ENCODE measurements at places on chromosomes 4 and X.

GRCh38 chrX:18702362-18703195 is 4.9 kb upstream of the PPEF1 start:
- no peak for DNase-seq

GRCh38 chr4:143437937-143438336 is 75.6 kb upstream of the SMARCA5 start:
- DNase-seq = no peak

DNA sequence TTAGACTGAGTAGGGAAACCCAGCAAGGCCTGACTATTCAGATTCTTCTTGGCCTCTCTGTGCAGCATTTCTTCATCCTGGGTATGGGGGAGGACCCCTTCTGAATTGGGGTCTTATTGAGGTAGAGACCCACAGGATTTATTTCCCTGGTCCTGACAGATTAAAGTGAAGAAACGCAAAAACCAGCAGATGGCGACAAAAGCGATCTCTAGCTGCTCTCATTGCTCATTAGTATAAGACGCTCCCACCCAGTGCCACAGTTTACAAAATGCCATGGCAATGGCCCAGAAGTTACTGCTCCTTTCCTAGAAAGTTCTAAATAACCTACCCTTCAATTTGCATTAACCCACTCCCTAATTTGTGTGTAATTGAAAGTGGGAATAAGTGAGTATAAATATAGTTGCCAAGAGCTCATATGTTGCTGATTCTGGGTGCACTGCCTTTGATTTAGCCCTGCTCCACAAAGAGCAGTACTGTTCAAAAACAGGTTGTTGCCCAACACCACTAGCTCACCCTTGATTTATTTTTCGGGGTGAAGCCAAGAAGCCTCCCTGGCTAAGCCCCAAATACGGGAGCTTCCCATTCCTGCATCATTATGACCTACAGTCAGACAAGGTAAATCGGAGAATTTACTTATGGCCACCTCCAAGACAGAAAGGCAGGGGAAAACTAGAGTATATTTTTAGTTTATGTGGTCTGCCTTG is 3.7 kb upstream of the BEX4 start:
- DNase-seq = no peak

- DNase-seq = no peak
These were observed 278.5 kb upstream of the EMCN start for GRCh38 chr4:100796332-100796731.

GRCh38 chr4:71300362-71300761 is 38.5 kb upstream of the SLC4A4 start:
- no peak for DNase-seq

GRCh38 chrX:17674601-17675000 is 62.7 kb upstream of the SCML1 start:
- DNase-seq = no peak

DNA sequence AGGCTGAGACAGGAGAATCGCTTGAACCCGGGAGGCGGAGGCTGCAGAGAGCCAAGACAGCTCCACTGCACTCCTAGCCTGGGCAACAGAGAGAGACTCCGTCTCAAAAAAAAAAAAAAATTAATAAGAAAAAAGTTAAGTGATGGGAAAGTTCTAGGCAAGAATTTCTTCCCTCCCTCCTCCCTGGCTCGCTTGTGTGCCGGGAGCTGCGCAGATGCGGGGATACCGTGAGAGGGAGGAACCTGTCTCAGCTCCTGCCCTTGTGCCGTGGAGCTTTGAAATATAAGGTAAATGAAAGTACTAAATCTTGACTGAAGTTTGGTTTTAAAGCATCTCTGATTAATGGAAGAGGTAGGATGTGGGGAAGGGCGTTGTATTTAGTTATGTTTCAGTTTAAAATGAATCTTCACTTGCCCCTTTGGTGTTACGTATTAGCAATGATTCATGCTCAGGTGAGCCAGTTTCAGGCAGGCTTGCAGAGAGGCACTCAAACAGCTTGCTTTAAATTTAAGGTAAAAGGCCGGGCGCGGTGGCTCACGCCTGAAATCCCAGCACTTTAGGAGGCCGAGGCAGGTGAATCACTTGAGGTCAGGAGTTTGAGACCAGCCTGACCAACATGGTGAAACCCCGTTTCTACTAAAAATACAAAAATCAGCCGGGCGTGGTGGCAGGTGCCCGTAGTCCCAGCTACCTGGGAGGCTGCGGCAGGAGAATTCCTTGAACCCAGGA is 1.4 kb upstream of the UFSP2 start:
- no peak for DNase-seq

DNA sequence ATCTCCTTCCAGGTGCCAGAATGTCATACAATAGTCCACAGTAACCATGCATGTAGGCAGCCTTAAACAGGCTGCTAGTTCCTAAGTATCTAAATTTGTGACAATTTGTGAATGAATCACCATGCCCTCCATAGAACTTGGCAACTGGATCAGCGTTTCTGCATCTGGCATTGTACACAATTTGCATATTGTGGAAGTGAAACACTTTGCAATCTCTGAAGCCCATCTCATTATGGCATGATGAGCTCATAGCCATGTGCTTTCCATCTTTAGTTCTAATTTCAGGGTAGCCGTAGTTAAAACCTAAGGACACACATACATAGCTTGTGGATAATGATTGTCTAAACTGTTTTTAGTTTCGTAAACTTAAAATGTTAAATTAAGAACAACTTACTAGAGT is 573.6 kb downstream of the PPP4R3C start:
- DNase-seq = no peak

- DNase-seq = no peak
These were observed 18.6 kb downstream of the PSAPL1 start for GRCh38 chr4:7415927-7416686.

DNA sequence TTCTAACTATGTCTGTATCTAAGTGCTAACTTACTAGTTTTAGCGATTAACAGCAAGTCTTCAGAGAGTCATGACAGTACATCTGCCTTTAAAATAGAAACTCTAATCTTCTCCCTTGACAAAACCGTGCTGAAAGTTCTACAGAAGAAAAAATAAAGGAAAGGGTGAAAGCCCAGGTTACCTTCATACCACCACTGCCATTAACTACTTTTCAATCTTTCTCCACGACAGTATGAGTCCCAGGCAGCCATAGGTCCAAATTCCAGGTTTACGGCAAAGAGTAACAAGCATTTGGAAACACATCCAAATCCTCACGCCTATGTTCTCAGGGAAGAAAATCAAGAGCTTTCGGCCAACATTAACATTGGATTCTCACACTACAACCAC is 12.4 kb upstream of the ZCCHC13 start:
- no peak for DNase-seq

DNA sequence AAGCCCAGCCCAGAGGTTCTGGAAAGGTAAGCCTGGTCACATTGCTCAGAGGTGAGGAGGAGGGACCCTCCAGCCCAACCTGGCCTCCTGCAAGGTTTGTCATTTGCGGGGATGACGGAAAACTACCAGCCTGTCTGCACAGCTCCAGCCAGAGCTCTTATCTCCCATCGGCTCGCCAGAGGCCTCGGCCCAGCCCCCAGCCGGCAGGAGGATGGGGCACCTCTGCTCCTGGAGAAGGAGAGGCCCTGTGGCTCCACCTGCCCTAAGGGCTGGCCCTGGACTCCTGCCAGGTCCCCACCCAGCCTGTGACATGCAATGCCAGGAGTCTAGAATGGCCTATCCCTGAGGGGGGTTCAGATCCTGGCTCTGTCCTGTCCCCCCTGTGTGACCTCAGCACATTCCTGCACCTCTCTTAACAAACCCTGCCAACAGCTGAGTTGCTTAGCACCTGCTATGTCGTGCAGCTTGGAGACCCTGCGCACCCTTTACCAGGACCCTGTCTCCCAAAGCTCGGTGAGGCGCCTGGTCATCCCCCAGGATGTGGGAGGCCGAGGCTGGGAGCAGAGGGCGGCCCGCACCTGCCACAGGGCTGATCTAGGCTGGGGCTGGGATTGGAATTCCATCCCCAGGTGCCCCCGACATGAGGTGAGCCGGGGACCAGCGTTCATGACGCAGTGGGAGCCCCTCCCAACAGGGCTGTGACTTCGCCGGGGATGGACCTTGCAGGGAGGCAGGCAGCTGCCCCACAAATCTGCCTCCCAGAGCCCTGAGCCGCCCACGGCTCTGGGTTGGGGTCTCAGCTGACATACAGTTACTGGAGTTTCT is 14.4 kb downstream of the ADRA2C start:
- no peak for DNase-seq

DNA sequence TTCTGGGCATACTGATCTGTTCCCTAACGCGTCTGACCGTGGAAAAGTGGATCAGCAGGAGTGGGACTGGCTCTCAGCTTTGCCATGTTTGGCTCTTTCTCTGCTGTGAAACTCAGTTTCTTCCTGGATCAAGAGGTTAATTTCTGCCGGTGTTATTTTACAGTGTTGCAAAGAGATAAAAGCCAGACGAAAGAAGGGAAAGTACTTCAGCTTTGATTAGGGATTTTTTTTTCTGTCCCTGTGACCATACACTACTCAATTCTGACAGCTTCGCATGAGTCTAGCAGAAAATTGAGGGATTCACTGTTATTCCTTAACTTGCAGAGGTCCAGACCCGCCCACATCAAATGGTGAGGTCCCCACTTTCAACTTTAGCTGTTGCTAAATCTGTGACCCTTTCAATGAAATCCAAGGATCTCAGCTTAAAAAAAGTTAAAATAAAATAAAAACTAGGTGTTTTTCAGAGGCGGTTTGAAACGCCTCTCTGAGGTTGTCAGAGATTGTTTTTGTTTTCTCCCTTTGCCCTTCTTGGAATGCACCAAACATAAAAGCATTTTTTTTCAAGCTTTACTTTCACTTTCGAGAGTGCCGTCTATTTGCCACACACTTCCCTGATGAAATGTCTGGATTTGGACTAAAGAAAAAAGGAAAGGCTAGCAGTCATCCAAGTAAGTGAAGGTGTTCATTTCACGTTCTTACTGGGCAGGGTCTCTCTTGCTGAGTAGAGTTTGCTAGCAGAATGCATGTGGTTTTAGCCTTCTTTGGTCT is at the start of gene TLR3:
TSS of gene TLR3 (plus strand) at position 576 of the 768 bp plus-strand sequence. CDS start 7,464 bp downstream, outside the sequence.
- no peak for DNase-seq

GRCh38 chrX:134537179-134537955 is 77.4 kb downstream of the HPRT1 start:
- no peak for DNase-seq

- no peak for DNase-seq
These were observed 82.0 kb upstream of the PITX2 start for GRCh38 chr4:110704748-110705439.

DNA sequence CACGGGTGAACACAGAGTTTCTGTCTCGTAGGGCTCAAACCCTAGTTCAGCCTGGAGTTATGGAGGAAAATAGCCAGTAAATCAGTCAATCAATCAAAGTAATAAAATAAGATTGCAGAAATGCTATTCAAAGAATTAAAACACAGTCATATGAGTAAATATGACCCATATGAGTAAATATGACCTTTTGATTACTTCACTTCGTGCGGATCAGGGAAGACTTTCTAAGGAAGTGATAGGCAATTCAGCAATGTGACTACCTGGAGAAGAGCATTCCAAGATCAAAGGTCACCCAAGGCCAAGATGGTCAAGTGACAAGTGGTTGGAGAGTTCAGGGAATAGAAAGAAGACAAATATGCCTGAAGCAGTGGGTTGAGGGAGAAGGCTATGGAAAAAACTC is 722.6 kb downstream of the ADGRL3 start:
- no peak for DNase-seq

DNA sequence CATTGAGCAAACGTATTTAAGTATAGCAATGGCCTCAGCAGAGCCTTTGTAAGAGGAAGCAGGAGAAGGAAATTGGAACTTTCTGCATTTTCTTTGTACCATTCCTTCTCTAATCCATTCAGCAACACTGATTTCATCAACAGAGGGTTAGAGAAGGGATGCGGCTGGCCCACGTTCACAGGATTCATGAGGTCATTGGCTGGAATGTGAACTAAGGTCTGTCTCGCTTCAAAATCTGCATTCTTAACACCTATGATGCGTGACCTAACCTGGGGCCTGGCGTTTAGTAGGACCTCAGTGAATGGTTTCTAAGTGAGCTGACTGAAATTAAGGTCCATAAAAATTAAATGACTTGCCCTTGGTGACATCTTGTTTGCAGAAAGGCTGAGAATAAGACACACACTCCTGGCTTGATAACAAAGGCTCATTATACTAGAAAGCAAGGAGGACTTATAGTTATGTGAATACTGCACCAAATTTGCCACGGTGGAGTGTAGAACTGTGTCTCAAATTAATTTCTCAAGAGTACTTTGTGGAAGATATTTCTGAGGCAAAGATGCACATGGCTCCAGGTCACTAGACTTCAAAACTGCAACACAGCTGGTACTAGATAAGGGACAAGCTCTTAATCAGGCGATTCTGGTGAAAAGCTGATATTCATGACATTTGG is 25.4 kb downstream of the FGFBP1 start:
- no peak for DNase-seq
